Stimulated activated CD8-positive, alpha-beta memory T cell treated with anti-CD3 and anti-CD28 coated beads, Interleukin-2, amount 100 ng/mL, for 1 hour (primary cell): ENCODE measurements at places on chromosomes 16 and 17.

DNA sequence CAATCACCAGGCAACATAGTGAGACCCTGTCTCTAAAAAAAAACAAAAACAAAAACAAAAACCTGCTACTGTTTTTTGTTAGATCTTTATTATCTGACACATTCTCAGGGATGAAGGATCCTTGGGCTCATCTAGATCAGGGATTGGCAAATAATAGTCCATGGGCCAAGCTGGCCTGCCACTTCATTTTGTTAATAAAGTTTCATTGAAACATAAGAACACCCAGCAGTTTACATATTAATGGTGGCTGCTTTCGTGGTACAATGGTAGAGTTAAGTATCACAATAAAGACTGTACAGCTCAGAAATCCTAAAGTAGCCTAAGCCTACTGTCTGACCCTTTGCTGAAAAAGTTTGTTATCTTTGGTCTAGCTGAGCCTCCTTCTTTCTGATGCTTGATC is 32.9 kb upstream of the CLEC18A start:
- DNase-seq = no peak

DNA sequence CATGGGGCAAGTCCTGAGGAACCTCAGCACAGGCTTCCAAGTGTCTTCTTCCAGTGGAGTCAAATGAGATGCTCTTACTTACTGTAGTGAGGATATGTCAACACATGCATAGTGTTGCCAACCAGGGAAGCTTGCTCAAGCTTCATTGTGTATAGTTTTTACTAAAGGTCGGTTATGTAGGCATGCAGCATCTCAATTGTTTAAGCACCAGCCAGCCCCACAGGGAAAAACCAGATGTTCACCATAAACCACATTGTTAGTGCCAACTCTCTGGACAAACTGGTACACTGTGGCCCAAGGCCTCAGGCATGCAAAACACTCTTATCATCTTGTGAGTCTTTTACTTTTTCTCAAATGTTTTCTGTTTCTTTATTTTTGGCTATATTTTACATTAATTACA is 152.1 kb downstream of the PHKB start:
- DNase-seq = no peak

- no peak for DNase-seq
These were observed 27.0 kb downstream of the ZFPM1 start for GRCh38 chr16:88479793-88480760.

DNA sequence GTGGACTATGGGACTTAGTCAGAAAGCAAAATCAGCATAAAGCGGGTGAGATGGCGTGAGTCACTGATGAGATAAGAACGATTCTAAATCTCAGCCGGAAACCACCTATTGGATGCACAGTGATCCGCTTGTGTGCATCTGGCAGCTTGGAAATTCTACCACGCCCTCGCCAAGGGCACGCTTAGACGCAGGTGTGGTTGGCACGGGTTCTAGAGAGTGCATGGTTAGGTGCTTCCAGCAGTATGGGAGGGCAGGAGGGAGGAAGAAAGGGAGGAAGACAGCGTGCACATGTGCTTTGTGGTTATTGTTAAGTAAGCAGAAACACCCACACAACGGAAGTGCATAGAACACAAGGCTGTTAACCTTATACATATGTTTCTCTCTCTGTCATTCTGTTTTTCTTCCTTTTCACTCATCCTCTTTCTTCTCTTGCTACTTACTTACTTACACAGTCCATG is 374.0 kb upstream of the ASIC2 start:
- DNase-seq = no peak

DNA sequence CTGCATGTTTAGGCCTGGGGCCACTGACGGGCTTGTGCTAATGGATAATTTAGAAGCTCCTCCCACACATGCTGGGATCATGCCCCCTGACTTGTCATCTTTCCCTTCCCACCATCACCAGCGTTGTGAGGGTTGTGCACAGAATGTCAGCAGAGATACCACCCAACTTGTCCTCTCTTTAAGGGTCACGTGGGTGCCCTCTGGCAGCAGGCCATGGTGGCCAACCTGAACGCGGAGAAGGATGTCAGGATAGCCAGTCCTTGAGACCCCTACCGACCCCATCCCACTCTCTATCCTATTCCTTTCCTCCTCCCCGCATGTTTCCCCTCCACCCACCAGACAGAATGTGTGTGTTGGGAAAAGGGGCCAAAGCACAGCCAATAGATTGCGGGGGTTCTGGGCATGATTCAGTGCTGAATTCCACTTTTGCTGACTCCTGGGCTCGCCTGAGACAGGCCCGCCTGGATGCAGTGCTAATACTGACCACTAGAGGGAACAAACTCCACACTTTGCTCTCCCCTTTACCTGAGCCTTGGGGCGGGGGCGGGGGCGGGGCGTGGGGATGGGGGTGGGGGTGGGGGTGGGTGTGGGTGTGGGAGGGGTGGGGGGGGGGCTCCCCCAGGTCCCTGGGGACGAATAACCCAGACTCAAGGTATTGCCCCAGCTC is at the start of gene GH2:
Gene GH2, minus strand, starts transcription at position 10 of the 667 bp plus-strand sequence. CDS start 143 bp downstream, outside the sequence.
- peak; percentile 17 for DNase-seq

DNA sequence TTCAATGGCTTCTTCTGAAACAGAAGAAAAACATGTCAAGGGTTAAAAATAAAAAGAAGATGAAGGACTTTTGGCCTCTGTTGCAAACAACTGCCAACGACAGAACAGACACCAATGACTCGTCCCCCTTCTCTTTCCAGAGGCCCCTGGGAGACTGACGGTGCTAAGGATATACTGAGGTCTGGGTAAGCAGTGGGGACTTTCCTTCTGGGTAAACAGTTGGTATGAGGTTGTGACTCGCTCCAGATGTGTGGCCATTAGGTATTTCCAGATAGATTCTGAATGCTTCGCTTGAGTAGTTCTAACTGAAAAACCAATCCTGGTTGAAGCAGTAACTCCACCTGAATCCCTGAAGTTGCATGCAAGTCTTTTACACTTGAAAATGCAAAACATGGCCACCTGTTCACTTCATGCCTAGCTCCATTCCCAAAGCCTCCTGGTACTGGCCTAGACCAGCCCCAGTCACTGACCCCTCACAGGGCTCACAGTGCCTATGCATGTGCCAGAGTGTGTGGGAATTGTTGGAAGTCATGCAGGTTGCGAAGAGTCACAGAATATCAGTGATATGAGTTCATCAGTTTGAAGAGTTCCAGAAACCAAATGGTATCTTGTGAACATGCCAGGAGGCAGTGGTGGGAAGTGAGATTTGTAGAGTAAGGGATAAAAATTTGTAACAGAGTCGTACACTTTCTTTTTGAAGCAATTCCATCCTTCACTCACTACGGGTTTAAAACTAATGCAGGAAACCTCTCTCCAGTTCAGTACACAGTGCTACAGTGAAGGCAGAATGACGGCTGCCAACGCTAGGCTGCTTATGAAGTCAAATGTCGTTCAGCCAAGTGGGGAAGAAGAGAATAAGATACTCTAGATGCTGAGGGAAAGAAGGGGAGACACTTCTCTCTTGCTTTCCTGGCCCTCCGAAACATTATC is 217.8 kb downstream of the ZFHX3 start:
- DNase-seq = no peak

DNA sequence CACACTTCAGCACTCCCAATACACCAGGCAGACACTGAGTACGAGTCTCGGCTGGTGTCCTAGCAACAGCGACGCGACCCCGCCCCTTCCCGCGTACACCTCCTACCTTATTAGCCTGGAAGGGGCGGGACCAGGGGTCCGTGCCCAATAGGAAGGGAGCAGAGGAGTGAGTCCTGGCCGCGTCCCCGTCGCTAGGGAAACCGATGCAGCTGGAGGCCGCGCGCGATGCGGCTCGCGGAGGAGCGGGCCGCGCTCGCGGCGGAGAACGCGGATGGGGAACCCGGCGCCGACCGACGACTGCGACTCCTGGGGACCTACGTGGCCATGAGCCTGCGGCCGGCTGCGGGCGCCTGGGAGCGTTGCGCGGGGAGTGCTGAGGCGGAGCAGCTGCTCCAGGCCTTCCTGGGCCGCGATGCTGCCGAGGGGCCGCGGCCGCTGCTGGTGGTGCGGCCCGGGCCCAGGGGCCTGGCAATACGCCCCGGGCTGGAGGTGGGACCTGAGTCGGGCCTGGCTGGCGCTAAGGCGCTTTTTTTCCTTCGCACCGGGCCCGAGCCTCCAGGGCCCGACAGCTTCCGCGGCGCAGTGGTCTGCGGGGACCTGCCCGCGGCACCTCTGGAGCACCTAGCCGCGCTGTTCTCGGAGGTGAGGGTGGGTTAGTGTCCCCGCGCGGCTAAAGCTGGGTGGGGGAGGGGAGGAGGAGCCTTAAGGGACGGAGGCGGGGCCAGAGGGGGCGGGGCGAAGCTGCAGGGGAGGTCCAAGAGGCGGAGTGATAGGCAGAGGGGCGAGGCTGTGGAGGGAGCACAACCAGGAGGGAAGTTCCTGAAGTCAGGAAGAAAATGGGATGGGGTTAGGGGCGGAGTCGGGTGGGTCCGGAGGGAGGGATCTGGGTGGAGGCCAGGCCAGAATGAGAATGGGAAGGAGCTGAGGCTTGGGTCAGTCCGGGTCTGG is at the start of gene DNAH9:
Gene DNAH9, plus strand, starts transcription at position 197 of the 948 bp plus-strand sequence. Its CDS starts 29 bp downstream, at position 226.
- no peak for DNase-seq

DNA sequence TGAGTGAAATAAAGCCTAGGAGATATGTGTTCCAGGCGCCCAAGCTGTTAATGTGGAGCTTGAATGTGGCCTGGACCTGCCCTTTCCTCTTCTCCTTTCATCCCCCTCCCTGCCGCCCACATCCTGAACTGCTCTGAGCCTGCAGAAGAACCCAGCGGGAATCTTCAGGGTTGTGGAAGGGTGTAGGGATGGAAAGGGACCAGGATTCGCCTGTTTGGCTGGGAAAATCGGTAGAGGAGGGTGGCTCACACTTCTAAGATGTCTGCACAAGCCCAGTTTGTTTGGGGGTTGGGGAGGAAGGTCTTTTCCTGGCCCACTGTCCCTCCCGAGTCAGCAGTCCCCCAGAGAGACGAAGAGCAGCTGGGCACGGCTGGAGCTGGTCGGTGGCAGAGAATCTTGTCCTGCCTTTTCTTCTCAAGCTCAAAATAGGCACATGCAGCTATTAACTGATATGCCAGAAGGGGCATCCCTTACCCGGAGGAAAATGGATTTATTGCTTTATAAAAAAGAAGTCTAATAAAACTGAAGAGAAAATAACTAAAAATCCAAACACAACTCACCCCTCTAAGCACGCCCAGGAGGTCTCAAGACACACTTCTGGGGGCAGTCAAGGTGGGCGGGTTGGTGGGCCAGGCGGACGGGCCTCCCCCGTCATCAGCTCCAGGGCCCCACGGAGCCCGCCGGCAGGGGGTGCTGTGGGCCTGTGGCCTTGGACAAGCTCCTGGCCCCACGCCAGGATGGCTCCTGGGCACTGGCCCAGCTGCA is 11.5 kb upstream of the PITPNA start:
- DNase-seq = no peak

DNA sequence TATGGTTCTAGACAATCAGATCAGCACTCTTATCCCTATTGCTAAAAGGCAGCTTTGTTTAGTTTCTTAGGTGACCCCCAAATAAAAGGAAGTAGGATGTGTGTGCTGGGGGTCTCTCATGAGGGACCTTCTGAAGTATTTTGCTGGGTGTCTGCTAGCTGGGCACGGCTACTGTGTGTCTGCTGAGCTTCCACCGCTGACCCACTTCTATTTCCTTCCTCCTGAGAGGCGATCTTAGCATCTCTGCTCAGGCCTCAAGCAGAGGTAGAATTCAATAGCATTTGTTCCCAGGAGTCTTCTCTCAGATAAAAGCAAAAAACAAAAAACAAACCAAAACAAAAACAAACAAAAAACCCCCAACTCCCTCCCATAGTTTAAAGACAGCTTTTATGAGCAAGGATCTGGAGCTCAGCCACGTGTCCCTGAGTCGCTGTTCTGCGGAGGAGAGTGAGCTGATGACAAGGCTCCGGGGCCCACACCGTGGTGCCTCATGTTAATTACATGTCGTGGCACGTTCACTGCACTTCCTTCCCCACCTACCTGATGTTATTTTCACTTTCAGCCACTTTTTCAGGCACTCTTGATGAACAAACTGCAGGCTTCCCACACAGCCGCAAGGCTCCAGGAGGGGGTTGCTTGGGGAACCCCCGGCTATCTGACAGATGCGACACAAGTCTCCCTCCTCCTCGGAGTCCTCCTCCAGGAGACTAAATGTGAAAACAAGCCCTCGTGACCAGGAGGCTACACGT is 83.5 kb downstream of the MARCHF10 start:
- DNase-seq = peak; percentile 38

GRCh38 chr16:85245307-85246172 is 133.3 kb upstream of the CIBAR2 start:
- no peak for DNase-seq

GRCh38 chr16:84648595-84649510 is 542 bp downstream of the KLHL36 start:
- peak; percentile 9 for DNase-seq

DNA sequence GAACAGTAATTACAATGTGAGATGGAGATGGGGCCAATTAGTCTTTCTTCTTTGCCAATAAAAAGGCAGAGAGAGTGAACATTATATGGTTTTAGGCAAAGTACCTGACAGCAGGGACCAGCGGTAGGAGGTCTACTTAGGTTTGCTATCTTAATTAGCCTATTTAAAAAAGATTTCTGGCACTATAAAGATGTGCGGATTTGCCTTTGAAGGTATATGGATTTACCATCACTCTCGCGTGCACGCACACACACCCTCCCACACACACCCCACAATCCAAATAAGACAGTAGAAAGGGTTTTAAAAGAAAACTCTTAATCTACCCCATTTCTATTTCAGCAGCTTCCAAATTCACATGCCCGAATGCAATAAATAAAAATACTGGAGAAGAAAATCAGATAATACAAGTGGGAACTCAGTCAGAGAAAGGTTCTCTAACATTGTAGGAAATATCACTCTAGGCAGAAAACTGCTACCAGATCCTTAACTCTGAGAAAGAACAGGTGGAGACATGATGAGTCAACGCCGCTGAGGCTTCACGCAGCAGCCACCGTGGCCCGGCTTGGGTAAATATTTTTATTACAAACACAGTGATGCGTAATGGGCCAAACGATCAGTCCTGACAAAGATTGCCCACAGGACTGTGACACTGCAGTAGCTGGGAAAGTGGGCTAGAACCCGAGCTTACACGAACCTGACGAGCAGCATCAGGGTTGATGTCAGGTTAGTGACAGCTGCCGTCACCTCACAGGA is 66.6 kb upstream of the AXIN2 start:
- DNase-seq = no peak

DNA sequence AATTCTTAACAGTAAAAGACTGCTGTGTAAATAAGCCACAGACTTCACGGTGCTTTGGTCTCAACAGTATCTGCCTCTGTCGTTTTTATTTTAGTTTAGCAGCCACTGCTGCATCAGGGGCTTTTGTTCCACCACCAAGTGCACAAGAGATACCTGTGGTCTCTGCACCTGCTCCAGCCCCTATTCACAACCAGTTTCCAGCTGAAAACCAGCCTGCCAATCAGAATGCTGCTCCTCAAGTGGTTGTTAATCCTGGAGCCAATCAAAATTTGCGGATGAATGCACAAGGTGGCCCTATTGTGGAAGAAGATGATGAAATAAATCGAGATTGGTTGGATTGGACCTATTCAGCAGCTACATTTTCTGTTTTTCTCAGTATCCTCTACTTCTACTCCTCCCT is 7.9 kb downstream of the HERPUD1 start:
- no peak for DNase-seq
